GM03348 (cell line): ENCODE measurements at places on chromosomes 12 and 14.

- DNase-seq, result no peak
Observed at GRCh38 chr12:52690351-52691075, 10.3 kb upstream of the KRT1 start.

DNA sequence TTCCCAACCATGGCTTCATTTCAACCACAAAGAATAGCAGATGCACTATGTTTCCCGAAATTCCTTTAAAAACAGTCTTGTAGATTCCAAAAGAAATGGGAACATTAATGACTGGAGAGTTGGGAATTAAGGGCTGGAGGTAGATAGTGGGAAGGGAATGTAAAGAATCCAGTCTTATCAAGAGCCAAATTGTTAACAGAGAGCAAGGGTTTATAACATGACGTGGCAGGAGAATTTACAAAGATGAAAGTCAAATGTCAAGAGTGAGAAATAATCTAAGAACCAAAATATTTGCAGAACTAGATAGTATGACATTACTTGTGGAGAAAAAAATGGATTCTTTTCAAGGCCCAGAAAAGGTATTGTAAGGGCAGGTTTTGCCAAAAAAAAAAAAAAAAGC, 200.9 kb downstream of the GRIN2B start:
- DNase-seq, result no peak

DNA sequence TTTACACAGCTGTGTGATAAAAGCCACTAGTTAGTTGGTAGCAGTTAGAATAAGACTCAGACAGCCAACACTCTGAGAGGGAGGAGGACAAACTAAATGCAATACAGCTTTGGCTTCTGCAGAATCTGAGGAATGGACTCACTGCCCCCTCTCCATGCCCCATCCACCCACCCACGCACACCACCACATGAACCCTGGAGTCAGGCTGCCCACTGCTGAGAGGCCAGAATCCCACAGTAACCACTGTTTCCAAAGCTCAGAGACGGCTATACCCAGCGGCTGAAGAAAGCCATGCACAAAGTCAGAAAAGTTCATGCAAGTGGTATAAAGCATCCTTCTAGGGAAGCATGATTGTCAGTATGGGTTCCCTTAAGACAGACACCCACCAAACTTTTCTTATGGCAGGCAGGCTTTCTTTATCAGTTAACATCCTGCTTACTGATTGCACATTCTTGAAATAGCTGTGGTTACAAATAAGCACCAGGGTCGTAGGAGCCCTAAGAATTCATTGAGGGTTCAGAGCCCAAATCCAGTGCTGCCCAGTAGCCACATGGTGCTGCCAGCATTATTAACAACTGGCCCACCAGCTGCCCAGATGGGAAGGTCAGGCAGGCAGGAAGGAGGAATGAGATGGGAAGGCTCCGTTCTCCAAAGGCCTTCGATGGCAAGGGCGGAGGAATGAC, 61.5 kb downstream of the NT5DC3 start:
- peak; percentile 45 for DNase-seq

DNA sequence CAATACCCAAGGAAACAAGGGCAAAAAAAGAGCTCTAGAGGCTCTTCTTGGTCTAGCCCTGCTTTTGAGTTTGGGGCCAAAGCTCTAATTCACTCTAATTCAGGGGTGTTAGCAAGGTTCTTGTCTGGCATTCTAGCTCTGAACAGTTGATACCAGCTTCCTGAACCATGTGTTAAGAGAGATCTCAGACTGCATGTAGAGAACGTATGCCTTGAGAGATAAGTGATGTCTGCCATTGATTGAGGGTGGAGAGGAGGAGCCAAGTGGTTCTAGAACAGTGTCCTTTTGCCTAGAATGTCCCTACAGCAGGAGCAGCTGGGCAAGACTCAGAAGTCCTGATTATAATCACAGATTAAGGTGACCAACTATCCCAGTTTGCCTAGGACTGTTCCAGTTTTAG, 18.2 kb upstream of the POC1B start:
- no peak for DNase-seq

DNA sequence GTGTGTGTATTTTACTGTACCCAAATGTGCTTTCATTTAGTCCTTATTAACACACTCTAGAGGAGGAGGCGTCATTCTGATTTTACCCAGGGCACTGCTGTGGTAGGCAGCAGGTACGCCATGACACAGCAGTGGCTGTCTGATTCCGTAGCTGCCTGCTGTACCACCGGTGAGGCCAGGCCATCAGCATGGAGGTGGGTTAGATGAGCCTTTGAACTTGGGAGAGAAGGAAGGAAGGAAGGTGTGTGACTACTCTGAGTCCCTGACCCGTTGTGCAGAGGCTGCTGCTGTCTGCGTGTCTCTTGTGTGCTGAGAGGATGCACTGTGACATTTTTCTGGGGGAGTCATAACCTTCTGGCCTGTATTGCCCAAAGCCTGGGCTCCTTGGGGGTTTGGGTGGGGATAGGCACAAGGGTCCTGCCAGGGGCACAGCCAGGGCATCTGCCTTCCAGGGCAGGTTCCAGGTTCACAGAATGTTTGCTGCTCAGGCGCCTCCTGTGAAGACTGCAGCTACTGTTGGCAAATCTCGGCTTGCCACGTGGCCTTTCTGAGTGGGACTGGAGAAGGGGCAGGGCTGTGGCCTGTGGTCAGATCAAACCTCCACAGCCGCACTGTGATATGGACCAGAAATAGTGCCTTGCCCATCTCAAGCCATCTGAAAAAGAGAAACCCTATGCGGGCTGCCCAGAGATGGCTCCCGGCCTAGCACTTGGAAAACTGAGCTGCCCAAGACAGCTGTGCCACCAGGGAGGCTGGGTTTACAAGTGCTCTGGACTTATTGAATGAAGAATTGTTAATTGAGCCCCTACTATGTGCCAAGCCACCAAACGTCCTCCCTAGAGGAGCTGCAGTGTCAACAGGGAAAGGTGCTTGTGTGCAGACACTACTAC, 47.1 kb downstream of the MLXIP start:
- no peak for DNase-seq

DNA sequence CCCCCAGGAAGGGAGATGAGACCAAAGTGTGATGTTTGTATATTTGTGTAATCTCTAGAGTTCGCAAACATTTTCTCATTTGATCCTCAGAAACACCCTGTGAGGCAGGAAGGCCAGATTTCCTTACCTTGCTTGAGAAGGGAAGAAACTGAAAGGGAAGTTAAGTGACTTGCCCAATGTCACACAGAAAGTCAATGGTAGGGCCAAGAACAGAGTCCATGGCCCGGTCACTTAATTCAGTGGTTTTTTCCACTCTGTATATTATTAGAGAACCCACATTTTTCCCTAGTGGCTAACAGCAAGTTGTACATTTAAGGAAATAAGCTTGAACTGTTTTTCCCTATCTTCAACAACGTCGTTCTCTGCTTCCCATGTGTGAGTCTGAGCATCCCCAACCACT, 25.6 kb upstream of the CHPT1 start:
- DNase-seq, result no peak

GRCh38 chr14:88668448-88669116, 105.7 kb downstream of the ZC3H14 start:
- no peak for DNase-seq
